ENCODE measurements at places on chromosomes 4 and X.
A peak's percentile ranks its signal among the peaks of the same experiment; 100 is the strongest.

DNA sequence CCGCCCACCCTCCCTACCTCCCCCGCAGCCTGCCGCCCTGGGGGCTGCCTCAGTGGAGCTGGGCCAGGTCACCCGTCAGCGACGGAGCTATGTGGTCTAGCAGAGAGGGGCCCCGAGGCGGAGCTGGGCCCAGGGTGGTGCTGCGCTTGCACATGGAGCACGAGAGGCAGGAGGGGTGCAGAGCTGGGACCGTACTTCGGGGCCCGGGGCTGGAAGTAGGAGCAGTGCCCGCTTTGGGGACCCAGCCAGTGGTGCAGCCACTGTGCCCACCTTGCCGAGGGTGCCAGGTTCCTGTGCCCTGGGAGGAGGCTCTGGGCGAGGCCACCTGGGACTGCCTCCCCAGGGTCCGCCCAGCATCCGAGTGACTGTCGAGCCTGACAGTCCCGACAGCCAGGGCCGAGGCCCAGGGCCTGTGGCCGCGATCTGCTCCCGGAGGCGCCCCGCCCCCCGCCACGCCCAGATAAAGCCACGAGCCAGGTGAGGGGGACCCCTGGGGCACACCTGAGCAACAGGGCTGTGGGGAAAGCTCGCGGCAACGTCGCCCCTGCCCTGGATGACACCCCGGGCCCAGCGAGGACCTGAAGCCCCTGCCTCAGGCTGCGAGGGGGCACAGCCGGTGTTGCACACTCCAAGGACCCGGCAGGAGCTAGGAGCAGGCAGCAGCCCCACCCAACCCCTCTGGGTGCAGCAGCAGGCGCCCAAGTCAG lies 117.5 kb downstream of the DNAAF6 start:
- H3K27ac ChIP-seq: no peak overlapping the region
- no peaks in the 10 kb centered on the region for H3K27me3 ChIP-seq
- H3K4me1 ChIP-seq: peaks cover 3% of the 10 kb centered on the region
- no peaks in the 10 kb centered on the region for H3K36me3 ChIP-seq
- H3K4me3 ChIP-seq: no peak overlapping the region

DNA sequence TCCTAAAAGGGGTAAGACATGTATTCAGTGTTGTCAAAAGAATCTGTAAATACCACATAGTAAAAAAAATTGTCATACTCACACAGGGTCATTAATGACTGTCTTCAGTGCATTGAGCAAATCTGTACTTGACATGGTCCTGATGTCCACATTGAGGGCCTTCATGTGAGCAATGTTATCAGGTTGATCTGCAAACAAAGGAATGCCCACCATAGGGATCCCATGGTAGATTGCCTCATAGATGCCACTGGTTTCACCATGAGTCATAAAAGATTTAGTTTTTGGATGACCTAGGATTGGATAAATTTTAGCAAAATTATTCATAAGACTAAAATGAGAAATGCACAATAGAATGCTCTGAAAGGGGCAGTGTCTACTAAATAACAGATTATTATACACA lies 38.1 kb upstream of the UGT2B15 start:
- no peaks in the 10 kb centered on the region for H3K27me3 ChIP-seq
- no peaks in the 10 kb centered on the region for H3K4me1 ChIP-seq
- no peak overlapping the region for H3K4me3 ChIP-seq
- no peak for DNase-seq

- H3K27me3 ChIP-seq: no peaks in the 10 kb centered on the region
- no peak overlapping the region for H3K4me3 ChIP-seq
- DNase-seq: peak; percentile 11
- H3K27ac ChIP-seq: no peak overlapping the region
- H3K36me3 ChIP-seq: no peaks in the 10 kb centered on the region
Observed at GRCh38 chr4:119675391-119675790, 46.8 kb upstream of the PDE5A start.

DNA sequence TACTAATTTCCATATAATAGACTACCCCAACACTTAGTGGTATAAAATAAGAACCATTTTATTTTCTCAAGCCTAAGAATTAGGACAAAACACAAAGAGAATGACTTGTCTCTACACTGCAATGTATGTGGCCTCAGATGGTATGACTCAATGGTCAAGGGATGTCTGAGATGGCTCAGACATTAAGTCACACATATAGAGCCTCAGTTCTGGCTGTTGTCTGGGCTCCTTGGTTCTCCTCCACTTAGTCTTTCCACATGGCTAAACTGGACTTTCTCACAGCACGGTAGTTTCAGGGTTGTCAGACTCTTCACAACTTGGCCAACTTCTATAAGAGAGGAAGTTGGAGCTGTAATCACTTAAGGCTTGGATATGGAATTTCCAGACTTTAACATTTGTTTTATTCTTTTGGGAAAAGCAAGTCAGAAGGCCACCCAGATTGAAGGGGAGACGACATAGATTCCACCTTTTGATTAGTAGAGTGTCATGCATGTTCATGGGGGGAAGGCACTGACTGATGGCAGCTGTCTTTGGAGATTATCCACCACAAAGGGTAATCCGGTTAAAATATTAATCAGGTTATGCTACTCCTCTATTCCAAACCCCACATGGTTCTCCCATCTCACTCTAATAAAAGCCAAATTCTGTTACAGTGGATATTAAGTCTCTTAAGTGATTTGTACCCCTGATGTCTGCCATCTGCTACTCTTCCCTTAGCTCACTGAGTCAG lies 9.4 kb downstream of the IL15 start:
- H3K27ac ChIP-seq: no peak overlapping the region
- no peaks in the 10 kb centered on the region for H3K27me3 ChIP-seq
- no peak for DNase-seq
- no peaks in the 10 kb centered on the region for H3K4me1 ChIP-seq
- H3K4me3 ChIP-seq: no peak overlapping the region

DNA sequence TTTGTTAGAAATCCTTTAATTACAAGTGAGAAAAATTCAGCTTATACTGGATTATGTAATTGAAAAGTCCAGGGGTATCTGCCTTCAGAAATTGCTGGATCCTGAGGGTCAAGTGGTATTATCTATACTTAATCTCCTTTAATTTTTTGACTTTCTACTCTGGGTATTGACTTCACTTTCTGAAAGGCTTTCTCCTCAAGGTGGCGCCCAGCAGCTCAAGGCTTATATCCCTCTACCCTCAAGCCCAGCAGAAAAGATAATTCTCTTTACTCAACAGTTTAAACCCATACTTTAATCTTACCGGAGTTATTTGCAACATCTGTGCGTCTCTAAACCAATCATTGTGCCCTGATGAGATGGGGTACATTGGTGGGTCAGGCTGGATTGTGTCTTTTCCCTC lies 129.5 kb downstream of the LARP7 start:
- peak; percentile 65 for DNase-seq
- H3K27ac ChIP-seq: no peak overlapping the region
- H3K4me3 ChIP-seq: no peak overlapping the region
- H3K27me3 ChIP-seq: no peaks in the 10 kb centered on the region
- H3K36me3 ChIP-seq: no peaks in the 10 kb centered on the region
- peaks cover 6% of the 10 kb centered on the region for H3K4me1 ChIP-seq

DNA sequence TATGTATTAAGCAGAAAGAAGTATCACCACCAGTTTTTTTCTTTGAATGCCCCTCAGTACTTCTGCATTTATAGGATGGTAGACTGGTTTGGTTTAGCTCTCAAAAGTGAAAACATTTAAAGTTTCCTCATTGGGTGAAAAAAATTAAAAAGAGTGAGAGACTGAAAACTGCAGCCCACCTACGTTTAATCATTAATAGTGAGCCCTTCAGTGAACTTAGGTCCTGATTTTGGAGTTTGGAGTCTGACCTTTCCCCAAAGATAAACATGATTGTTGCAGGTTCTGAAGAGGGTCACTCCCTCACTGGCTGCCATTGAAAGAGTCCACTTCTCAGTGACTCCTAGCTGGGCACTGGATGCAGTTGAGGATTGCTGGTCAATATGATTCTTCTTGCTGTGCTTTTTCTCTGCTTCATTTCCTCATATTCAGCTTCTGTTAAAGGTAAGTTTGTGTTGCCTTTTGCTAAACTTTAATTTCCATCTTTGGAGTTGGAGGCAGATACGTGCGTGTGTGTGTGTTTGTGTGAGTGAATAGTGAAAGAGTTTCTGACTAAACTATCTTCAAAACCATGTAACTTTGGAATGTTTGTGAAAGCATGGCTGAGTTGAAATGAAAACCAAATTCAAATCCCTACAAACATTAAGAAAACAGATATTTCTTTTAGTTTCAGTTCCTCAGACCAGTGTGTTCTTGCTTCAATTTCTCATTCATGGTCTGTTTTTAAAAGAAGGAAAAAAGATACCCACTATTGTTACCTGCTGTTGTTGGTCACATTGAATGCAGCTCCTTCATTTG lies at the start of gene MTTP:
MTTP (plus strand) TSS at position 295 of the 795 bp plus-strand sequence; CDS start at position 381, 86 bp downstream.
- H3K36me3 ChIP-seq: no peaks in the 10 kb centered on the region
- H3K27ac ChIP-seq: no peak within 1 kb of the TSS
- DNase-seq: peak; percentile 50
- H3K27me3 ChIP-seq: no peaks in the 10 kb centered on the region

GRCh38 chr4:8835521-8836365 lies 35.9 kb downstream of the HMX1 start:
- no peak for DNase-seq
- H3K4me1 ChIP-seq: peaks cover 4% of the 10 kb centered on the region
- no peak overlapping the region for H3K27ac ChIP-seq
- no peaks in the 10 kb centered on the region for H3K27me3 ChIP-seq
- no peaks in the 10 kb centered on the region for H3K36me3 ChIP-seq
